ENCODE measurements at places on chromosomes 12 and 14.

- DNase-seq: no peak
Measured at GRCh38 chr12:15636060-15636890, 152.9 kb downstream of the EPS8 start.

- no peak for DNase-seq
Measured at GRCh38 chr14:84894254-84894653, 635.7 kb upstream of the FLRT2 start.

DNA sequence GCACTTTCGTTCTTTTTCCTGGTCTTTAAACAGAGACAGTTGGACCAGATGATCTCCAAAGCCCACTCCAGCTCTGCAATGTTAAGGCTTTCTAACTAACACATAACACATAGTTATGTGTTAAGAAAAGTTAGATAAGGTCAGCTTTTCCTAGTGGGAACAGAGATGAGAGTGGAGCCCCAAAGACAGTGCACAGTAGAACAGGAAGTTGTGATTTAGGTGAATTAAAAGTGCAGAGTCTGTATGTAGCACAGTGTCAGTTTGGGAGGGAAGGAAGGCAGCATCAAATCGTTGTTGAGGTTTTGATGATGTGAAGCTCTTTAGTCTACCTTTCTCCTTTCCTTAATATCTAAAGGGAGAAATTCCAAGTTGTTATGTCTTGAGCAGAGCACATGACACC, 31.7 kb downstream of the PRORP start:
- no peak for DNase-seq

DNA sequence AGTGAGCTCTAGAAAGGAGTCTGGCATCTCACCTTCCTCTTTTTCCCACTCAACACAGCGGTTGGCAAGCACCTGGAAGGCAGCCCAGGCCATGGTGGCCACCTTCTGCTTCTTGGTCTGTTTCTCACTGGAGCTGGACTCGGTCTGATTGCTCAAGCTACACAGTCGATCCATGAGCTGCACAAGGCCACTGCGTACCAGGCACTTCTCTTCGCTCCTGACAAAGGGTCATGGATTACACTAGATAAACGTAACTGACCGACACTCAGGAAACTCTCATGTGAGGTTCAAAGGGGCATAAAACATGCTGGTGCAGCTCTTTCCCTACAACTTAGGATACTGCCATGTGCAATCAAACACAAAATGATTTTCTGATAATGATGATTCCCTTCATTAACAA, 113.7 kb downstream of the TRAFD1 start:
- DNase-seq: no peak

DNA sequence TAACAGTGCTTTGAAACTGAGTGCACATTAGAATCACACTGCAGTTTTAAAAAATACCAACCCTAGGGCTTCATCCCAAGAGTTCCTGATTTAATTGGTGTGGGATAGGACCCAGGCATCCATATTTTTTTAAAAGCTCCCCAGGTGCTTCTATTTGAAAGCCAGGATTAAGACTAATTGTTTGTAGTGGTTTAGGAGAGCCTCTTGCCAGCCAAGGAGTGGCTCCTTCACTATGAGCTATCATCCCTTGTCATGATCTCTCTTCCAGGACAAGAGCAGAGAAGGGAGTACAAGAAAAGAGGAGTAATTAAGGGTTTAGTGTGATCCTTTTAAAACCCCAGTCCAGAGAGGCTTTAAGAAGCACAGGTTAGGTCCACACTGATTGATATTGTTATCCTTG, 178.0 kb downstream of the CAND1 start:
- no peak for DNase-seq

DNA sequence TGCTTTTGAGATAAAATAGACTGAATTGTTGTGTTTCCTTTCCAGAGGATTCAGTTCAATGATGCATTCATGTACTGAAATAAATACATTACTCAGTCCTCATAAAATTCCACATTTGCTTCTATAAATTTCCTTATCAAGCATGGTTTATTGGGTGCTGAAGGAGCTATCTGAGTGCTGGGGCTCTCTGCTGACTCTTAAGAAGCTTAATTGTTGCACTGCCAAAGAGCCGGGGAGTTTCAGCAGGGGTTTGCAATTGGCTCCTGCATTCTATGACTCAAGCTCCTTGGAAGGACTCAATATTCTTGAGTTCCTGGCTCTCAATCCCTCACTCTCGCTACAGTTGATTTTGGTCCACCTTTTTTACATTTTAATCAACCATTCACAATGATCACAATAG, 69.8 kb upstream of the PYGL start:
- no peak for DNase-seq

DNA sequence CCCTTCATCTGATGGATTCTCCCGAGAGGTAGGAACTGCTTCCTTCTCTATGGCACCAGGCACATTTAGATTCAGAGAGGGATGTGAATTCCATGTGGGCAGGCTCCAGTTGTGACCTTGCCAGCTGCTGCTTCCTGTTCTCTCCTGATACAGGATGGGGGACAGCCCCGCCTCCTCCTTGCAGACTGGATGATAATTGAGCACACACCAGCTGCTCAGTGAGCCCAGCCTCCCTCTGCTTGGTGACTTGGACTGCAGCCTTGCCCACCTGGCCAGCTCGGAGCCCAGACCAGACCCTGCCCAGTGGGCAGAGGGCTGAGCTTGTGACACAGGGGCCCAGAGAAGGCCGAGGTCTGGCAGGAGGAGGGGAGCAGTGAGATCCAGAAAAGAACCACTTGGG, 90.2 kb downstream of the CALM1 start:
- peak; percentile 57 for DNase-seq

DNA sequence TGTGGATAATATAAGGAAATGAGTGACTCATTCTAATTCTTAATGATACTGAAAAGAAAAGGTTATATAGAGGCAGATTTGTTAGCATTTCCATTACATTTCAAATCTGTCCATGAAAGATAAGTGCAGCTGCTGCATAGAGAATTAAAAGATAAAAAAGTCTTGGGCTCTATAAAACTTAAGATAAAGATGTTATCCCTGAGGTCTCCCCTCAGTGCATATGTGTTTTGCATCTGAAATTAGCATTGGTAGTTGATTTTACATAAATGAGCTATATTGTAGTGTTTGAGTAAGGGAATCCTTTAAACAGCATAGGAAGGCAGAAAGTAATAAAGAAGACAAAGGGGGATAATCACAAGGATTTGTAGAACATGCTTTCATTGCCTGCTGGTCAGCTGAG, 206.2 kb downstream of the FSCB start:
- DNase-seq: no peak

DNA sequence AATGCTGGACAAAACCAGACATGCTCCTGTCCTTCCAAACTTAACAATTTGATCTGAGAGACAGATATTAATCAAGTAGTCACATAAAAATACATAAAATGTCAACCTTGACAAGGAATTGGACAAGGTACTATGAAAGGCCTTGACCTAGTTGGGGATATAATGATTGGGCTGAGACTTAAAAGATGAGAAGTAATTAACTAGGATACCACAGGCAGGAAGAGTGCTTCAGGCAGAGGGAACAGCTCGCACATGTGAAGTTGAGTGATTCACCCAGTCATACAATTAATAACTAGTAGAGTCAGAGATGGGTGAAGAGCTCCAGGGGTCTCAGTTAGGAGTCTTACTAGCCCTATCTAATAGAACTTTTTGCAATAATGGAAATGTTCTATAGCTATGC, 259.5 kb downstream of the MSRB3 start:
- DNase-seq: no peak

GRCh38 chr14:68320495-68320894, 472.4 kb downstream of the ZFP36L1 start:
- no peak for DNase-seq

GRCh38 chr12:93818488-93819049, 141.4 kb downstream of the CRADD start:
- DNase-seq: no peak

DNA sequence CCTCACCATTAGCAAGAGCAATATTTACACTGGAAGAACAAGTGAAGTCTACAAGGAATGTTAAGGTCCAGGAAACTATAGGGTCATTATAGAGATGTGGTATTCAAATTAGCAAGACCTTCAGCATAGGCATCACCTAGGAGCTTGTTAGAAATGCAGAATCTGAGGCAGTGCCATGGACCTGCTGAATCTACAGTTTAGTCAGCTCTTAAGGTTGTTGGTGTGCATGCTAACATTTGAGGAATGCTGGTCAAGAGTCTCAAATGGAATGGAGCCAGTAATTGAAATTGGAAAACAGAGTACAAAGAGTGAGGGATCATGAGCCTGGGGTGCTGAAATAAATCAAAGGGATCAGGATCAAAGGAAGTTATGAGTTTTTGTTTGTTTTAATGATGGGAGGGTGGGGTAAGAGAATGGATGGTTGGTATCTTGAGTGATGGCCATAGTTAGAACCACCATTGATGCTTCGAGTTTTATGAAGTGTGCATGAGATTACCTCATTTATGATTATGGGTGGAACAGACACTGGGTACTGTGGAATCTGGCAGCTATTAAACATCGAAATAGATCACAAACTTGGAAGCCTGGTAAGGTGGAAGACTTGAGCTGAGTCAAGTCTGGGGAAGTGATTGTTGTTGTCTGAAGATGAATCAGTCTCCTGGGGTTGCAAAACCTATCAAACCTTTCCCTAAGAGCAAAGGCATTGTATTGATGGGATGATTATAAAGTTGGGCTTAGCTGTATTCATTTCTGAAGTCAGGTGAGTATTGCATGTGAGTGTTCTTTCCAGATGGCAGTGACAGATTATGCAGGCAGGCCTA, 323.3 kb upstream of the E2F7 start:
- no peak for DNase-seq

DNA sequence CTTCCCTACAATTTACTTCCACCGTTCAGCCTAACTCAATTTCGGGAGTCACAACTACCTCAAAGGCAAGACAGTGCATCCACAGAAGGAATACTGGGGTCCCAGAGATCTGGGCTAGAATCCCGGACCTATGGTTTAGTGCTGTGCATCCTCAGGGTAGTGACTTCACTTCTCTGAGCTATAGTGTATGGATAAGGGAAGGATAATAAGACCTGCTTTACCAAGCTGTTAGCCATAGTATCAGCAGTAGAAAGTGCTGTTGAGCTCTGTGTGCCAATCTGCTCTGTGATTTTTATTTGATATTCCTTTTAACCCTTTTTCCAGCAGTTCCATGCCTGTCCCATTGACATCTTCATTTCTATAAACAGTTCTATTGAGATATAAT, 1044.3 kb downstream of the BCL11B start:
- DNase-seq: no peak

- no peak for DNase-seq
Measured at GRCh38 chr12:46546634-46547273, 174.2 kb upstream of the SLC38A2 start.

GRCh38 chr12:80412343-80412953, 31.6 kb upstream of the PTPRQ start:
- no peak for DNase-seq

DNA sequence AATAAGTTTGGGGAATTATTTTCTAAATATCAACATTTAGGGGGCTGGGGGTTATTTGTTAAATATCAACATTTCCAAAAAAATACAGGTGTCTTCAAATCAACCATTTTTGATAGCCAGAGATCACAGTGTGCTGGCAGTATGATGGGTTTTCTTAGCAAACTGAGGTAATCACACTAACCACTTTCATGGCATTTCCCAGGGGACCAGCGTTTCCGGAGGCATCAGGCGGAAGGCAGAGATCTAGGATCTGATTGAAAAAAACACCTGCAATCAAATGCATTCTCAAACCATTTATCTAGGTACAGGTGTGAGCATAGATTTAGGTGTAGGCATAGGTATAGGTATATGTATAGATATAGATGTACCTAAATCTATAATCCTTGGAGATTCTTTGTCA, 34.6 kb downstream of the GLRX5 start:
- no peak for DNase-seq

All from right atrium auricular region (tissue), 2 donors.